Uterus (tissue), 4 donors: ENCODE measurements at places on chromosomes 6 and 20. TPM values are rescaled to one million over a fixed set of nuclear protein-coding genes. Genes with fewer than 3 reads are reported as not detected.
A peak's percentile ranks its signal among the peaks of the same experiment; 100 is the strongest.

Gene SEMG2
- not detected for total RNA-seq

Gene CNR1
- total RNA-seq, result 6.4 TPM

Gene PXT1
- total RNA-seq, result not detected

Gene NKX2-2
- total RNA-seq, result not detected

Gene CSTF1
- total RNA-seq, result 44.0 TPM

Gene CALHM6
- 7.6 TPM for total RNA-seq

Gene CCDC167
- total RNA-seq, result not detected

Gene RGS17
- not detected for total RNA-seq

Gene MYLK4
- 6.4 TPM for total RNA-seq

Gene OOEP
- total RNA-seq, result not detected

Gene EFCAB8
- total RNA-seq, result not detected

Gene KHDC1L
- total RNA-seq, result 0.83 TPM

Gene FAM217A
- total RNA-seq, result not detected

Gene SRMS
- not detected for total RNA-seq

Gene NMBR
- total RNA-seq, result 0.41 TPM

Gene PKIB
- not detected for total RNA-seq

DNA sequence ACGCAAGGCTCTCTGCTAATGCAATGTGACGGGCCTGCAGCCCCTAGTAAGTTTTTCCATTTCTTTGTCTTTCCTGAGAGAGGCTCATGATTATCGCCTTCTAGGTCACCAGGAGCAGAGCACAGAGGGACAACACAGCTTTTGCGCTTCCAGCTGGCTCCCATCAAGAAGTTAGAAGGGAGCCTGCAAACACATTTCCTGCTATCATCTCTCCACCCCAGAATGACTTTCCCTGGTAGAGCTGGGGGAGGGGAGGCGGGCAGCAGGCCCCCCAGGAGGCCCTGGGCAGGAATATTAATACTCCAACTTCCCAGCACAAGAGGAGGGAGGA is 35.7 kb upstream of the CCDC167 start:
- no peak for DNase-seq

GRCh38 chr6:122790423-122791309 is 1.6 kb downstream of the SMPDL3A start:
- DNase-seq, result no peak

GRCh38 chr6:6704103-6705060 is 115.9 kb downstream of the LY86 start:
- DNase-seq, result no peak

- no peak for DNase-seq
Measured at GRCh38 chr20:39364320-39364719, 402.2 kb downstream of the DHX35 start.

DNA sequence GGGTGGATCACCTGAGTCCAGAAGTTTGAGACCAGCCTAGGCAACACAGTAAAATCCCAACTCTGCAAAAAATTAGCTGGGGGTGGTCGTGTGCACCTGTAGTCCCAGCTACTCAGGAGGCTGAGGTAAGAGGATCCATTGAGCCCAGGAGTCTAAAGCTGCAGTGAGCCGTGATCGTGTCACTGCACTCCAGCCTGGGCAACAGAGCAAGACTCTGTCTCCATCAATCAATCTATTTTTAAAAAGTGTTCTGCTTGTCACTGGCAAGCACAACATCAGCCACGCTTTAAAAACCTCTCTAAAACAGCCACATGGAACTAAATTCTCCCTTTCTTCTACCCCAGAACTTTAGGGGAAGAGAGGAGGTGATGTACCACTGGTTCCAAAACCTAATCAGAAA is 131.6 kb upstream of the RREB1 start:
- no peak for DNase-seq

DNA sequence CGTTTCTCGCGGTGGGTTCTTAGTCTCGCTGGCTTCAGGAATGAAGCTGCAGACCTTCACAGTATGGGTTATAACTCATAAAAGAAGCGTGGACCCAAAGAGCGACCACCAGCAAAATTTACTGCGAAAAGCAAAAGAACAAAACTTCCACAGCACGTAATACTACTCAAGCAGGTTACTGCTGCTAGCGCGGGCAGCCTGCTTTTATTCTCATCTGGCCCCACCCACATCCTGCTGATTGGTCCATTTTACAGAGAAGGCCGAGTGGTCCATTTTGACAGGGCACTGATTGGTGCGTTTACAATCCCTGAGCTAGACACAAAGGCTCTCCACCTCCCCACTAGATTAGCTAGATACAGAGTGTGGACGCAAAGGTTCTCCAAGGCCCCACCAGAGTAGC is 17.4 kb downstream of the LY86 start:
- DNase-seq, result no peak

- no peak for DNase-seq
Measured at GRCh38 chr6:27867051-27867944, 44.9 kb downstream of the OR2B2 start.

- no peak for DNase-seq
Measured at GRCh38 chr6:52620055-52620905, 43.4 kb upstream of the TRAM2 start.

DNA sequence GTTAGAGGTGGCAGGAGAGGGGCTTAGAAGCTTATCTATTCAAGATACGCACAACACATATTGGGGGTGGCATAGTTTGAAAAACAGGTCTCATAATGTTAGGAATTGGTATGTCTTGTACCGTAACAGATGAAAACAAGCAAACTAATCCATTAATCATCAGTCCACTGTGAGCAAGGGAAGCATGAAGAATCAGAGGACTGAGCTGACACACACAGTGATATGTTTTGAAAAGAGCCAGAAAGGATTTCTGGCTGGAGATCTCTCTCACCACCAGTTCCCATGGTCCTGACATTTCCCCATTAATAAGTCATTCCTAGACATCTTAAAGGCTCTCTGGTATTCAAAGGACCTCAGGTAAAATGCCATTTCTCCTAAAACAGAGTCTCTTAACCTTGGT is 158.8 kb upstream of the PHACTR1 start:
- DNase-seq, result no peak

DNA sequence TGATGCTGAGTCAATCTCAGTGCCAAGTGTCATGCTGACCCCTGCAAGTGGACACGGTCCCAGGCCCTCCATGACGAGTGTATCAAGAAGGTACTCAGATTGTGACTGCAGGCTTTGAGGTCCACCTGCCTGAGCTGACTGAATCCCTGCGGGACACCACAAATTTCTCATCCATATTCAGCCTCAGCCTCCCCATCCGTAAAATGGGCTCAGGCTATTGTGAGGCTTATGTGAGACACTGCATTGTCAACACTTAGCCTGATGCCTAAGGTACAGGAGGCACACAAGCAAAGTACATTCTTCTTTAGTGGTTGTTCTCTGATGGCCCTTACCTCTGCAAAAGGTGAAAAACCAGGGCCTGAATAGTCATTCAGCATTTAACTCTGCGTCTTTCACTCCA is 70.4 kb upstream of the NFATC2 start:
- no peak for DNase-seq

DNA sequence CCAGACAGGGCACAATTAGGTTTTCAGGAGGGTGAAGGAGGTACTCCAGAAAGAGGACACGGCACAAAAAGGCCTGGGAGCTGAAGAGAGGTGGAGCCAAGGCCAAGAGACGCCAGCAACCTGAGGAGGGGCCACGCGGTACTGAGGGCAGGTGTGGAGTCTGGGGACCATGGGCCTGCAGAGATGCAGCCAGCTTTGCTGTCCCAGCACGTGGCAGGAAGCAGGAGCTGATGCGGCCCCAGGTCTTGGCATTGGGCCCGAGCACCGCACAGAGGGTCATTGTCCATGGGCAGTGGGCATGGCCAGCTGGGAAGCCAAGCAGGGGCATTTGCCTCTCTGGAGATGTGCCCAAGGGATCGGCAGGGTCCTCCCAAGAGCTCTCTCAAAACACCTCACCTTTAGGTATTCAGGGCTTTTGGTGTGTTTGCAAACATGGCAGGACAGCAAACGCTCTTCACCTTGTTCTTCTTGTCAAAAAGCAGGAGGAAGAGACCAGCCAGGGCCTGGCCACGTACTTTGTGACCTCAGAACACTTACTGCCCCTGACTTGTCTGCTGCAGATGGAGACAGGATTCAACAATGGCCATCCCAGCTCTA is 1.4 kb upstream of the BPIFB1 start:
- DNase-seq, result no peak

GRCh38 chr6:57432919-57433684 is 115.7 kb downstream of the PRIM2 start:
- no peak for DNase-seq

DNA sequence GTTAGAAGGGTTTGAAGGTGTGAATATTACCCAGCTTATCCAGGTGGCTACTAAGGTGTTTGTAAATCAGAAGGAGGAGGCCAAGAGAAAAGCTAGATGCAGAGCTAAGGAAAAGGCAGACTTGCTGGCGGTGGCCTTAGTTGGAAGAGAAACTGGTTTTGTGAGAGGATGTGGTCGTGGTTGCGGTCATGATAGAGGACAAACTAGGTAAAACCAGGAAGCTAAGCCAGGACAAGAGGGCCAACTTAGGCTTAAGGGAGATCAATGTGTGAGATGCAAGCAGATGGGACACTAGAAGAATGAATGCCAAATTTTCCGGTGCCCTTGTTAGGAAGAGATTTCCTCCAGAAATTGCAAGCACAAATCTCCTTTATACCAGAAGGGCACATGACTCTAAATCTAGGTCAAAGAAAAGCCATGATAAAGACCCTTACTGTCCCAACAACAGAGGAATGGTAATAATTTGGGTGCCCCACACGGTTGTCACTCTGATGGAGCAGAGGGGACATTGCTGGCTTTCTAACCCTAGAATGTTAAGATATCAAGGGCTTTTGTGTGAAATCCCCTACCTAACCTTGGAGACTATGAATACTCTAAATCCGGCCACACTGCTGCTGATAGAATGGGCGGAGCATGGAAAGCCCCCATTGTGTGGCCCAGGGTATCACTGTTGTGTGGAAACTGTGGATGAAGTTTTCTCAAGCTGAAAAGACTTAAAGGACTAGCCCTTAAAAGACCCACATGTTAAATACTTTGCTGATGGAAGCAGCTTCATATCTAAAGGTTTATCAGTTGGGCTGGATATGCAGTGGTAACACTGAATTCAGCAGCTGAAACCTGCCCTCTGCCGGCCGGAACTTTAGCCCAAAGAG is 7.8 kb downstream of the IL22RA2 start:
- DNase-seq, result no peak

GRCh38 chr6:93373445-93373844 is 45.9 kb downstream of the EPHA7 start:
- DNase-seq, result no peak

- no peak for DNase-seq
Measured at GRCh38 chr20:34985461-34986310, 30.0 kb downstream of the MYH7B start.

GRCh38 chr6:143694560-143694959 is 16.8 kb downstream of the PHACTR2 start:
- no peak for DNase-seq

DNA sequence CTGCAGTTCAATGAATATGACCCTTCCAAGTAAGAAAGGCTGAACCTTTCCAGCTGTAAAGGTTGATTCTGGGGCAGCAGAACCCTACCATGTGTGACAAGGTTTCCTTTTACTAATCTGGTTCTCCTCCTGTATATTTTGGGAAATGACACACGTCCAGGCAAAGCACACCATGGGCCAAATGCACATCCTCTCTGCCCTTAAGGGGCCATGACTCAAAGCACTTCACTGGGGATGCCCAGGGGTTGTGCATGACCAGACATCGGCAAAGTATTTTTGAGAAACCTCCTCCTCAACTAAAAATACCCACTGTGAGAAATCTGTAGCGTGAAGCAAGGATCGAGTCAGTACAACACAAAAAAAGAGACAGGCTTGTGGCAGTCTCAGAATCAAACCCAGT is 174.7 kb downstream of the BACH2 start:
- DNase-seq, result no peak

DNA sequence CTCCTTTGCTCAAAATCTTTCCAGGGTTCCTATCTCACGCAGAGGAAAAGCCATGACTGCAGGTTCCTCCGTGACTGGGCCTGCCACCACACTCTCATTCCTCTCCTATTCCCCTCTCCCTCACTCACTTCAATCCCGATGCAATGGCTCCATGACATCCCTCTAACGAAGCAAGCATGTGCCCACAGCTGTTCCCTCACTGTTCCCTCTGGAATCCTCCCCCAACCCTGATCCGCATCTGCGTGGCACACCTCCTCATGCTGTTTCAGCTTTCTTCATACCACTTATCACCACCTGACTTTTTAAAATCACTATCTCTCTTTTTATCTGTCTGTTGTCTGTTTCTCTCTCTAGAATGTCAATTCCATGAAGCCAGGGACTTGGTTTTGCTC is 25.5 kb downstream of the ANGPT4 start:
- DNase-seq, result no peak

- DNase-seq, result no peak
Measured at GRCh38 chr6:158633127-158633526, 11.4 kb downstream of the DYNLT1 start.

DNA sequence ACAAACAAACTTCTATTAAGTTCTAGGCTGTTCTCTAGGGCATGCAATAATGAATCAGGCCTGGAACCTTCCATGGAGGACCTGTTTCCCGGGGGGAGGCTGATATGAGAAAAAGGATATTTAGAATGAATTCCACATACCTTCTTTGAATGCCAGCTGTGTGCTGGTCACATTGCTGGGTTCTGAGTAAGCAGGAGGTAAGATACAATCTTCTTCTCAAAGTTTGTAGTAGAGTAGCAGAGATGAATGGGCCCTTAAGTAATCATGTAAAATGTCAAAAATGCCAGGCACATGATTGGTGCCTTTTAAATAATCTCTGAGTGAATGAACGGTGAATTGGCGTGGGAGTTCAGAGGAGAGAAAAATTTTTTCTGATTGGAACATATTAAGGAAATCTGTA is 47.4 kb downstream of the TGM2 start:
- no peak for DNase-seq

- DNase-seq, result no peak
Measured at GRCh38 chr6:169956580-169956979, 205.2 kb downstream of the ERMARD start.

GRCh38 chr20:3801846-3802245 is 5.7 kb downstream of the CDC25B start:
- no peak for DNase-seq

GRCh38 chr20:18052856-18053255 is 4.9 kb downstream of the OVOL2 start:
- DNase-seq, result no peak

- DNase-seq, result no peak
Measured at GRCh38 chr6:118456982-118457381, 91.1 kb upstream of the PLN start.

DNA sequence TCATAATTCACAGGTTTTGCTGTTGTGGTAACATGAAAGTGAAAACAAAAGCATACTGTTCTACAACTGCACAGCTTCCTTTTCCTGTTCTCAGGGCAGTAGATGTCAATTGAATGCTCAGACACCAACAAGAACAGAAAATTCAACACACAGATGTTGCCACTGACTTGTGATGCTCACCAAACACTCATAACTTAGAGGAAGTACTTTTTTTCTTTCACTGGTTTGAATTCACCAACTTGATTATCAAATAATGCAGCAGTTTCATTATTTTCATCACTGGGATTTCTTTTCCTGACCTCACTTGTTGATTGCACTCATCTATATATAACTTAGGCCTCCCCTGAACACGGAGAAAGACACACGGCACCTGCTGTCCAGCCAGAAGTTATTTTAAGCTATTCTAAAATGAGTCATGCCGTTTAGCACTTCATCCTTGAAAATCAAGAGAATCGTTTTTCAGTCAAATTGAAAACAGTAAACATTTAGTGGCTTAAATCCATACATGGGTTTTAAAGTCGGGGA is 949 bp downstream of the TXLNB start:
- peak; percentile 44 for DNase-seq

- no peak for DNase-seq
Measured at GRCh38 chr6:143332153-143332845, 118.2 kb downstream of the ADAT2 start.

- no peak for DNase-seq
Measured at GRCh38 chr6:11204794-11205366, 27.6 kb downstream of the NEDD9 start.

GRCh38 chr20:47063808-47064207 is 169.2 kb downstream of the EYA2 start:
- DNase-seq, result no peak
